ENCODE measurements at places on chromosomes 6 and 20.

DNA sequence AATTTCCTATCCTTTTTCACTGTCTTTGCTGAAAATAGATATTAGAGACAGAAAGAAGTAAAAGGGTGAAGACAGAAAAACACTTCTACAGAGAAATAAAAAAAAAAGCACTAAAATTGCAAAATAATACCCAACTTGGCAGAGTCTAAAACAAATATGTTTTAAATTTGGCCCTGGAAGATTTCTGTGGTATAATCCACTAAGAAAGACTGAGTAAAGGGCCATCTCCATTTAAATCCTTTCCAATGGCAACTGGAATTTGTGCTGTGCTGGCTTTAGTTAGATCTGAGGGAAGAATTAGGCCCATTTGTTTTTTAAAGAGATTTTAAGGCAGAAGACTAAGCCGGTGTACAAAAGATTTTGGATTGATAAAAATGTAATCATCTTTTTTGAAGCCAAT is 321.2 kb downstream of the GJA1 start:
- peak; percentile 63 for DNase-seq

DNA sequence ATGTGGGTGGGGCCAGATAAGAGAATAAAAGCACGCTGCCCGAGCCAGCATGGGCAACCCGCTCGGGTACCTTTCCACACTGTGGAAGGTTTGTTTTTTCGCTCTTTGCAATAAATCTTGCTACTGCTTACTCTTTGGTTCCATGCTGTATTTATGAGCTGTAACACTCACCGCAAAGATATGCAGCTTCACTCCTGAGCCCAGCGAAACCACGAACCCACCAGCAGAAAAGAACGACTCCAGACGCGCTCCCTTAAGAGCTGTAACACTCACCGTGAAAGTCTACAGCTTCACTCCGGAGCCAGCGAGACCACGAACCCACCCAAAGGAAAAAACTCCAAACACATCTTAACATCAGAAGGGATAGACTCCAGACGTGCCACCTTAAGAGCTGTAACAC is 76.7 kb downstream of the TFAP2A start:
- no peak for DNase-seq

DNA sequence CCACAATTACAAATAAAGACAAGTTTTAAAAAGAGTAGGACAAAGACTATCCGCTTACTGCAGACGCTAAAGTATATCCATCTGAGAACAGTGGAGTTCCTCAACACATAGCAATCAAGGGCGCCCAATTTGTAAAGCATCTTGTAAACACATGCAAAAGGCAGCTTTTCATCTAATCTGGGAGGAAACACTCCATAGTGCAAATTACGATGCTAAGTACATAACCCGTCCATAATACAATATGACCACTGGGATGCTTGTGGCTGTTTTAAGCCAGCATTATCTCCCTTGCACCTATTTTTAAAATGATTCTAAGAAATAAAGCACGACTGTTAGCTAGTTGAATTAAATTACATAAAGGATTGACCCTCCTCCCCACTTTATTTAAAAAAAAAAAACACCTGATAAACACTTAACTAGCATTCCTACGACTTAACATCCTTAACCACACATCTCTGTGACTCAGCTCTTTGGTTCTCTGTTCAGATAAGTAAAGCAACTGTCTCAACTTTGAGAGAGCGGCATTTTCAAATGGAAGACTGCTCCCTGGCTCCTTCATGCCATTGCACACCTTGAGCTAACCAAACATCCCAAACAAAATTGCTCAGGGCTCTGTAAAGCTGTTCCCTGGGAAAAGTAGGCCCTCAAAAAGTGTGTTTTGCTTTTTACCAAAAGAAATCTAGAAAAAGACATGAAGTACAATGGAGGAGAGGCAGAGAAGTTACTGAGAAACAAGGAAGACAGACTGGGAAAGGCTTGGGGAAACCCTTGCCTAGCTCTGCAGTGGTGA is 14.2 kb downstream of the SLC22A23 start:
- no peak for DNase-seq

GRCh38 chr20:3051385-3052019 is 5.7 kb downstream of the MRPS26 start:
- DNase-seq, result no peak

DNA sequence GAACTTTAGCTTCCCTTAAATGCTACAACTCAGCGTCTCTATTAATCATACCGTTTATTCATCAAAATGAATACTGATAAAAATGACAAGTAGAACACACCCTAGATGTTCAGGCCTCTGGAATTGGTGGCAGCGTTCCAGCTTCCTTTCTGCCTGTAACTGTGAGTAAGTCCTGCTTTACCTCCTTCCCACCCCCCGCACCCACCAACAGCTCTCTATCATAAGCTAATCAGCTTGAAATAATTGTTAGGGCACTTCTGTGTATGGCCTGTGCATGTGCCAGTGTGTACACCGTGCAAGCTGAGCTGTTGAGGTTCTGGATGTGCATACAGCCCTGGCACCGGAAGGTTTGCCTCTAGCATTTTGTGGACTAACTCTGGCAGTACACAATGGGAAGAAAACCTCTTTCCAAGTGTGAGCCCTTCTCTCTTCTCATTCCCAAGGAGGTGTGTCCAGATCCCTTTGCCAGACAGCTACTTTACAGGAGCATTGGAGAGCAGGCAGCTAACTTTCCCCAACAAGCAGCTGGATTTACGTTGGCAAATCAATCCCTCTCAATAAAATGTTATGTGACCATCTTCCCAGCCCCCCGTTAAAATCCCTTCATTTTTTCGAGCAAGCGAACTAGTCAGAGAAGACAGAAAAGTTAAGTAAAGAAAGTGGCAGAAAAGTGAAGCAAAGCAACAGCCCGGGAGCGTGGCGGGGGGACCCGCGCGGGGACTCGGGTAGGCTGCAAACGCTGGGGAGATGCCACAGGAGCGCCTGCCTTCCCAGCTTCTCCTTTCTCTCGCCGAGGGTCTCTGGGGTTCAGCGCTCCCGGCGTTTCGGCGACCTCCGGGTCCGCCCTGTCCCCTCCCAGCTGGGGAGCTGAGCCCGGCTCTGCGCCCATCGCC is 803 bp upstream of the ADGRG6 start:
- DNase-seq, result peak; percentile 74

DNA sequence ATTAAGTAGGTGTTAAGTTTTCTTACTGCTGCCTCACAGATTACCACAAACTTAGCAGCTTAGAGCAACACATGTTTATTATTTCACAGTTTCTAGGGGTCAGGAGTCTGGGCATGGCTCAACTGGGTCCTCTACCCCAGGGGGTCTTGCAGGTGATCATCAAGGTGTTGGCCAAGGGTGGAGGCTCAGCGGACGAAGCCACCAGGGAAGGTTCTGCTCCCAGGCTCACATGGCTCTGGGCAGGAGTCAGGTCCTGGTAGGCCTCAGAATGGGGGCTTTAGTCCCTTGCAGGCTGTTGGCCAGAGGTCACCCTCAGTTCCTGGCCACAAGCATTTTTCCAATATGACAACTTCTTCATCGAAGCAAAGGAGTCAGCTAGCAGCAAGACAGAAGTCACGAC is 362.5 kb downstream of the PREX1 start:
- DNase-seq, result no peak

- DNase-seq, result no peak
Measured at GRCh38 chr6:118252474-118252873, 295.6 kb upstream of the PLN start.

DNA sequence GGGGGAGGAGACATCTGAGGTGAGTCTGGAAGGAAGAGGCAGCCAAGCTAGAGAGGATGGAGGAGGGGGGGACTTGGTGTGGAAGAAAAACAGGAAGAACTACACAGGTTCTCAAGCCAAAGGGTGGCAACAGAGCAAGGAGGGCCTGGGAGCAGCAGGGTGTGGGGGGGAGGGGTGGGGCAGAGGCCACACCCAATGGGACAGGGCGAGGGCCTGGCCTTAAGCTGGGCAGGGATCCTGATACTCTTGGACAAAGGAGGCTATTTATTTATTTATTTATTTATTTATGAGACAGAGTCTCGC is 359.0 kb downstream of the ZFAND3 start:
- DNase-seq, result no peak

GRCh38 chr6:155107432-155108069 is 112.4 kb downstream of the TIAM2 start:
- DNase-seq, result peak; percentile 57

Data from muscle of leg (tissue), 16 donors.